ENCODE measurements at places on chromosomes 2 and 18.
A peak's percentile ranks its signal among the peaks of the same experiment; 100 is the strongest.

DNA sequence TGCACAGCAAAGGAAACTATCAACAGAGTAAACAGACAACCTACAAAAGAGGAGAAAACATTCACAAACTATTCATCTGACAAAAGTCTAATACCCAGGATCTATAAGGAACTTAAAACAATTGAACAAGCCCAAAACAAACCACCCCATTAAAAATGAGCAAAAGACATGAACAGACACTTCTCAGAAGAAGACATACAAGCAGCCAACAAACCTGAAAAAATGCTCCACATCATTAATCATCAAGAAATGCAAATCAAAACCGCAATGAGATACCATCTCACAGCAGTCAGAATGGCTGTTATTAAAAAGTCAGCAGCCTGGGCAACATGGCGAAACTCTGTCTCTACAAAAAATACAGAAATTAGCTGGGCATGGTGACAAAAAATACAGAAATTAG is 110.2 kb upstream of the LDLRAD4 start:
- DNase-seq, result no peak

DNA sequence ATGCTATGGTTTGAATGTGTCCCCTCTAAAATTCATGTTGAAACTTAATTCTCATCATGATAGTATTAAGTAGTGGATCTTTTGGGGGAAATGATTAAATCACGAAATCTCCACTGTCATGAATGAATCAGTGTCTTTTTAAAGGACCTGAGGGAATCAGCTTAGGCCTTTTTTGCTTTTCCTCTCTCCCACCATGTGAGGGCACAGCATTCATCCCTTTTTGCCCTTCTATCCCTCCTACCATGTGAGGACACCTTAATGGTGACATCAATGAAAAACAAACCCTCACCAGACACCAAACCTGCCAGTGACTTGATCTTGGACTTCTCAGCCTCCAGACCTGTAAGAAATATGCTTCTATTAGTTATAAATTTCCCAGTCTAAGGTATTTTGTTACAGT is 247.1 kb upstream of the UBE2E3 start:
- DNase-seq, result no peak

GRCh38 chr2:184370954-184371353 is 227.4 kb upstream of the ZNF804A start:
- DNase-seq, result no peak

- no peak for DNase-seq
These were observed 487.3 kb upstream of the NETO1 start for GRCh38 chr18:73355121-73355520.

- no peak for DNase-seq
These were observed 41.5 kb downstream of the BIN1 start for GRCh38 chr2:127065299-127065939.

- DNase-seq, result no peak
These were observed 79.7 kb downstream of the AGAP1 start for GRCh38 chr2:235573331-235574221.

- DNase-seq, result no peak
These were observed 64.2 kb downstream of the EMX1 start for GRCh38 chr2:72981536-72981935.

GRCh38 chr2:188524519-188525113 is 232.9 kb downstream of the GULP1 start:
- DNase-seq, result no peak

- DNase-seq, result no peak
These were observed 841.1 kb downstream of the TSN start for GRCh38 chr2:122596598-122596997.

GRCh38 chr2:159077869-159078268 is 109.4 kb downstream of the TANC1 start:
- DNase-seq, result no peak

DNA sequence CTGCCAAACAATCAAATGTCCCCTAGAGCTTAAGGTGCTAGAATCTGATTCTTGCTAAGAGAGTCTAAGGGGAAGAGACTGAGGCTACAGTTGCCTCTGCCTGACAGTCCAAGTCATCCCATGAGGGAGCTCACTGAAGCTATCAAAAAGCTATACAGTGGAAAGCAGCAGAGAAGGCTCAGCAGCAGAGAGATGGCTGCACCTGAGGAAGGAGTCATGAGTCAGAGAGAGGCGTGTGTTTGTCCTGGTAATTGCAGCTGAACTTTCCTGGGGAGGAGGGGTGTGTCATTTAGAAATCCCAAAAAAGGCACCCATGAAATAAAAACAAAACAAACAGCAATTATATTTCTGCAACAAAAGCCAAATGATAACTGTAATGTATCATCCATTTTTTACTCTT is 305.2 kb upstream of the UBE2E3 start:
- no peak for DNase-seq

GRCh38 chr2:131046028-131046917 is 47.0 kb downstream of the FAM168B start:
- DNase-seq, result no peak

DNA sequence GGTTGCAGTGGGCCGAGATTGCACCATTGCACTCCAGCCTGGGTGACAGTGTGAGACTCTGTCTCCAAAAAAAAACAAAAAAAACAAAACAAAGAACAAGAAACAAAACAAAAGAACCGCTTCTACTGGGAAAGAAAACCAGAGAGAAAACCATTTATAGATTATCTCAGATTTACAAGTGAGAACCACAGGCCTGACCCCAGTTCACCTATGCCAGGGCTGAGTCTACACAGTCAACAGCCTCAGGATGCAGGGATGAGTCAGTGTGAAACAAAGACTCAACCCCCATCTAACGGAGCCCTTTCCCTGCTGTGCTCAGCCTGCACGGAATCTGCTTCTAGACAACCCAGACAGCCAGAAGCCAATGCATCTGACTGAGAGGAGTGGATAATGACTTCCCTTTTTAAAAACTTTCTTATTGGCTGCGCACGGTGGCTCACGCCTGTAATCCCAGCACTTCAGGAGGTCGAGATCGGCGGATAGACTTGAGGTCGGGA is 25.5 kb upstream of the YWHAQ start:
- peak; percentile 69 for DNase-seq

DNA sequence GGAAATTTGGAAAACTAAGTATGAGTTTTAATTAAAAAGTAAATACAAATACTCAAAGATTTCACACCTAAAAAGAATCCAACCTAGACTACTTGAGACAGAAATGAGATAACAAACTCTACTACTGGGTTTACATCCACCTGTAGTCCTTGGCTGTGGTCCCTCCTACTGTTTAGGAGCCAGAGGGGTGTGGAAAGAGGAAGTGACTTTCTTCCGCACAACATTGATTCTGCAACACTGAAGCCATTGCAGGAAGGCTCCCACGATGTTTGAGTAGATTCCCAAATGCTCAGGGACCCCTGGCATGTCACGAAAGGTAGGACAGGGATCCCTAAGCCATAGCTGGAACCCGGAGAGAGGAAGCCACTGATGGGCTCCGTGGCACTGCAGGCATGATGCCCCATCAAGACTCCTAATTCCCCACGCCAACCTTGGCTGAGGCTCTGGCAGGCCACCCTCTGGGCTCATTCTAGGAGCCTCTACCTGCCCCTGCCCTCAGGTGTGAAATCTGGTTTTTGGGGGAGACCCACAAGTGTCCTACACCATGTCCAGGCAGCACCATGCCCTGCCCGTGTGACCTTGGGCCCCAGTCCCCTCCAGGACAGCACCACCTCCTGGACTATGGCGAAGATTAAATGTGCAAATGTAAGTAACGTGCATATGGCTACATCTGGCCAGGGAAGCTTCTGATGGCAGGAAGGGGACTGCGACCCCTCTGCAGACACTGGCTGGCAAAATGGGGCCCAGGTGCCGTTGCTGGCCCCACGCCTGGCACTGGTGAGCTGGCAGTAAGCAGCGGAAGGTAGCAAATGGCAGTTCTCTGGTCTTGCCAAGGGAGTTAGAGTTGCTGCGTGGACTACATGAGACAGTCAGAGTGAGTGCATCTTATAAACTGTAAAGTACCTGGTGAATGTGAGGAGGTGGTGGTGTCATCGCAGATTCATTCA is 38.2 kb upstream of the MAL start:
- DNase-seq, result no peak

DNA sequence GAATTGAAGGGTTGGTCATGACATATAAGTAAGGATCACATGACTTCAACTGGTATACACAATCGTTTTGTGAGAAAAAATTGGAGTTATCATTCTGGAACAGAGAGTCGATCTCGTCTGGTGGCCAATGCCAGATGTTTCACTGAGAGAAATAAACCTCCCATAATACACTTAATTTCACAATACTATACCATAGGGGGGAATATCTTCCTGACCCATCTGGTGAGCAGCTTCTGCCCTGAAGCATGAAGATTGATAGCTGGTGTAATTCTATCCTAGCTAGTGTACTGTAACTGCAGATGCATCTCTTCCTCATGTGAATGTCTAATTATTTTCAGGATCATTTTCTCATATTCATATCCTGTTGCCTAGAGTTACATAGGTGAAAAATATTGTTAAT is 15.7 kb upstream of the CDH7 start:
- DNase-seq, result no peak

DNA sequence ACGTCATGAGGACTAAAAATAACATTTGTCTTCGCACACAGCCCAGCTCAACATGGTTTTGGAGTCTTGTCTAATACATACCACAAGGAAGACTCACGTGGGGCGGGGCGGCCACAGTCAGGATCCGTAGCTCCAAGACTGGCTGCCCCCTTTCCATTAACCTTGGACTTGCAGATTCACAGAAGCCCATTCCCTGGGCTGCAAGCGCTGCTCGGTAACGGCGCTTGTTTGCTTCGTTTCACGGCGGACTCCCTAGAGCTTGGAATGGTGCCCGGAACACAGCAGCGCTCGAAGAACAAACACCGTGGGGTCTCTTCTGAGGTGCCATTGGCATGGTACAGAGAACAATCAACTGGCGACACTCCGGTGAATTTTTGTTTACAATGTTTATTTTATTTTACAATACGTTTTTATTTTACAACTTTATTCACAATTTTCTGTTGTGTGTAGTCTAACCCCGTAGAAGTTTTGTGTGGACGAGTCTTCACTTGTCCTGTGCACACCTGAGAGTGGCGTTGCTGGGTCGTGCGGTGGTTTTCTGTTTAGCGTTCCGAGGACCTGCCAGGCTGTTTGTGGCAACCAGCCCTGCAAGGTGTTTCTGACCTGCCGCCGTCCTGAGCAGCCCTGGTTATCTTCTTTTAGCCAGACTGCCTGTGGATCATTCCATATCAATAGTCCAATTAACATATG is 126.5 kb downstream of the GALR1 start:
- no peak for DNase-seq

GRCh38 chr2:17195016-17195415 is 323.2 kb downstream of the RAD51AP2 start:
- no peak for DNase-seq

DNA sequence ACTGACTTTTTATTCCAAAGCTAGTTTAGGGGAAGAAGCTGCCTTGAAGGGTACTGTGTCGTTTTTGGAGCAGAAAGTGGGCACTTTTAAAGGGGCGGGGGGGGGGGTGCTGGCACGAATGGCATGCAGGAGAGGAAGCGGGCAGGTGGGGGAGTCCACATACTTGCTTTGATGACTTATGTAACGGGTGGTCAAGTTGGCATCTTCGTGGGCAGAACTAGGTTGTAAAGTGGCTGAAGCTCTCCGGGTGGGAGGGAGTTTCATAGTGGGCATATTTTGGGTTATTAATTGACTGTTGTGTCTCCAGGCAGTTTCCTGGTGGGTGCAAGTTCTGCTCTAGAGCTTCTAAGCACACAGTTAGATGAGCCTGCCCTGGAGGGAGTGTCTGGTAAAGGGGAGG is 19.9 kb downstream of the PCARE start:
- no peak for DNase-seq

Measured in stimulated activated CD4-positive, alpha-beta T cell treated with anti-CD3 and anti-CD28 coated beads, Interleukin-15, amount 100 ng/mL, for 48 hours (primary cell).